ENCODE measurements at places on chromosomes 5 and 9. TPM values are rescaled to one million over a fixed set of nuclear protein-coding genes. Genes with fewer than 3 reads are reported as not detected.
A peak's percentile ranks its signal among the peaks of the same experiment; 100 is the strongest.

- H3K27me3 ChIP-seq, result peaks cover 82% of the 10 kb centered on the region
- no peak overlapping the region for H3K27ac ChIP-seq
- H3K4me3 ChIP-seq, result no peak overlapping the region
- DNase-seq, result no peak
Measured at GRCh38 chr5:37840053-37841034, 503 bp upstream of the GDNF start.

DNA sequence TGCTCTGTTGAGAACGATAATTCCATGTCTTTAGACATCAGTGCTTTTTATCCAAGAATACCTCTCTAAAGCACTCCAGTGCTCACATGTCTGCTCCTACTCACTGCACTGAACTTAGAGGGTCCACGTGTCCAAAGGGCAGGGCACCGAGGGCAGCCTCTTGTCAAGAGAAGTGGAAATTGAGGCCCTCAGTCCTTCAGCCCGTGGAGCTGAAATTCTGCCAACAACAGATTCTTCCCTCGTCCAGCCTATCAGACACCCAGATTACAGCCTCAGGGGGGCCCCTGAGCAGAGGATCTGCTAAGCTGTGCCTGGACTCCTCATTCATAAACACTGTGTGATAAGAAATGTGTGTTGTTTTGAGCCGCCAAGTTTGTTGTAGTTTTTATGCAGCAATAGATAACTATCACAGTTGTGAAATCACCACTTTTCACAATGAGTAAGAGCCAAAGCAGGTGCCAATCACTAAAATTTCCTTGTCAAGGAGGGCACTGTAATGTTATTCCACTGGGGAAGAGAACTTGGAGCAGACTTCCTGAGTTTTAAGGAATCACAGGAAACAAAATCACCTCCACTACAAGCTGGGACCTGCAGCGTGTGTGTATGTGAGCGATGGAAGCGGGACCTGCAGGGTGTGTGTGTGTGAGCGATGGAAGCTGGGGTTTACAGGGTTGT, 58.8 kb upstream of the IGFBPL1 start:
- no peak overlapping the region for H3K4me3 ChIP-seq
- H3K4me1 ChIP-seq, result no peaks in the 10 kb centered on the region
- no peaks in the 10 kb centered on the region for H3K36me3 ChIP-seq
- no peaks in the 10 kb centered on the region for H3K27me3 ChIP-seq

DNA sequence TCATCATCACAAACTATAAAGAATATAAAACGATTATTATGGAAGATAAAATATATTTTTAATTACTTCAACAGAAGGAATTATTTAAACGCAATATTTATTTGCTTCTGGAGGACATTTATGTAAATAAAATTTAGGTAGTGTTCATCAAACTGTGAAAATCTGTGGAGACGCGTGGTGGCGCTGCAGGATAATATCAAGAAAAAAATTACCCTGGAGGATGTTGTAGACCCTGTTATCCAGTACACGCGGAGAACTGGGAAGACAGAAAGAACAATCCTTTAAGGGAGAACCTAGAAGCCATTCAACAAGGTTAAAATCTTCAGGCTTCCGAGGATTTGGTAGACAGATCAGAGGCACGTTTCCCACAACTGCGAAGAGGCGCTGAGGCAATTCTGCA, at the start of gene PCDHB12:
Gene PCDHB12, plus strand, starts transcription at position 242 of the 400 bp plus-strand sequence. CDS start 189 bp downstream, outside the sequence.
- H3K27me3 ChIP-seq, result peaks cover 53% of the 10 kb centered on the region
- H3K36me3 ChIP-seq, result no peaks in the 10 kb centered on the region

DNA sequence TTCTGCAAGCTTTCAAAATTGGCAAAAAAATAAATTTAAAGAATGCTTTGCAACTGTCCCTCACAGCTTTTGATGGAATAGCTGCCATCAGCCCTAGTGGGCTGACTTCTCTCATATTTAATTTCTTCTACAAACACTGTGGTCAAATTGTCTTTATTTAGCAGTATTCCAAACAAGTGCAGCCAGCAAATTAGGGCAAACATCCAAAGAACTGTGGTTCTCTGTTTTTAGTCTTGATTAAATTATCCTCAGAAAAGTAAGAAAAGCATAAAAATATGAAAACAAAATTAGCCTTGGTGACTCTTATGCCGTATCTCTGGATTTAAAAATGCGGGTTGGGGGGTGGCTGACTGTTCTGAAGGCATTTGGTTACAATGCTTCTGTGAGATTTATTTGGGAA, 95.8 kb upstream of the RETREG1 start:
- no peaks in the 10 kb centered on the region for H3K4me1 ChIP-seq
- no peak overlapping the region for H3K4me3 ChIP-seq
- peaks cover 4% of the 10 kb centered on the region for H3K27me3 ChIP-seq
- no peak overlapping the region for H3K27ac ChIP-seq
- DNase-seq, result no peak
- no peaks in the 10 kb centered on the region for H3K36me3 ChIP-seq

DNA sequence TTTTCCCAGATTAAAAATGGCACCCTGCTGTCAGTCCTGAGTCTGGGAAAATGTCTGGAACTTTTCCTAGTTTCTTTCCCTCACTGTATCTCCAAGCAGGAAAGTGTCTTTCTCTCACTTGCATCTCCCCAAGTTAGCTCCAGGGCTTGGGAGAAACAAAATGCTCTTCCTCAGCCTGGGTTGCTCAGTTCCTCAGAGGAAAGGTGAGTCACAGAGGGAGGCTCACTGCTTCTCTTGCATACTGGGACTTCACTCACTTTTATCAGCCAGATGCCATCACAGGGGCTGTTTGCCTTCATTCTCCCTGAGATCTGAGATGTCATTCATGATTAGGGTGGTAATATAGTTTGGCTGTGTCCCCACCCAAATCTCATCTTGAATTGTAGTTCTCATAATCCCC, 519.9 kb downstream of the SEMA5A start:
- no peaks in the 10 kb centered on the region for H3K36me3 ChIP-seq
- DNase-seq, result no peak
- no peaks in the 10 kb centered on the region for H3K27me3 ChIP-seq
- H3K27ac ChIP-seq, result no peak overlapping the region

DNA sequence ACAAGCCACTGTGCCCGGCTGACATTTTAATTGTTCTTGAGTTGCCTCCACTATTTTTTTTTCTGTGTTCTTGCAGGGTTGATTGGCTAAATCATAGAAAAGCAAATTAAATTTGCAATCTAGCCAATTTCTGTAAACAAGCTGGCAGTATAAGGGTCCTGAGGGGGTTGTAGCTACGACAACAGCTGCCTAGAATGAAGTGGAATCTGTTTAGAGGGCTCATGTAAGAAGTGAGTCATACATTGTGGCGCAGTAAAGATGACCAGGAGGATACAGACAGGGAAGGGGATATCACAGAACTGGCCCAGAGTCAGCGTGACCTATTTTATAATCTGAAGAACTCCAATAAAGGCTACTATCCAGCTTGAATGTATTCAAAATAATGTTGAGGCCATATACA, 82.2 kb upstream of the TLE1 start:
- H3K27me3 ChIP-seq, result no peaks in the 10 kb centered on the region
- no peak overlapping the region for H3K27ac ChIP-seq

- H3K4me3 ChIP-seq, result no peak overlapping the region
- peaks cover 14% of the 10 kb centered on the region for H3K4me1 ChIP-seq
- no peaks in the 10 kb centered on the region for H3K27me3 ChIP-seq
- no peak for DNase-seq
- H3K27ac ChIP-seq, result no peak overlapping the region
Measured at GRCh38 chr5:172687940-172688339, 46.9 kb downstream of the NEURL1B start.

GRCh38 chr5:10539687-10539998, 24.2 kb upstream of the ANKRD33B start:
- no peak for DNase-seq
- no peak overlapping the region for H3K4me3 ChIP-seq
- H3K36me3 ChIP-seq, result no peaks in the 10 kb centered on the region
- H3K27ac ChIP-seq, result no peak overlapping the region

DNA sequence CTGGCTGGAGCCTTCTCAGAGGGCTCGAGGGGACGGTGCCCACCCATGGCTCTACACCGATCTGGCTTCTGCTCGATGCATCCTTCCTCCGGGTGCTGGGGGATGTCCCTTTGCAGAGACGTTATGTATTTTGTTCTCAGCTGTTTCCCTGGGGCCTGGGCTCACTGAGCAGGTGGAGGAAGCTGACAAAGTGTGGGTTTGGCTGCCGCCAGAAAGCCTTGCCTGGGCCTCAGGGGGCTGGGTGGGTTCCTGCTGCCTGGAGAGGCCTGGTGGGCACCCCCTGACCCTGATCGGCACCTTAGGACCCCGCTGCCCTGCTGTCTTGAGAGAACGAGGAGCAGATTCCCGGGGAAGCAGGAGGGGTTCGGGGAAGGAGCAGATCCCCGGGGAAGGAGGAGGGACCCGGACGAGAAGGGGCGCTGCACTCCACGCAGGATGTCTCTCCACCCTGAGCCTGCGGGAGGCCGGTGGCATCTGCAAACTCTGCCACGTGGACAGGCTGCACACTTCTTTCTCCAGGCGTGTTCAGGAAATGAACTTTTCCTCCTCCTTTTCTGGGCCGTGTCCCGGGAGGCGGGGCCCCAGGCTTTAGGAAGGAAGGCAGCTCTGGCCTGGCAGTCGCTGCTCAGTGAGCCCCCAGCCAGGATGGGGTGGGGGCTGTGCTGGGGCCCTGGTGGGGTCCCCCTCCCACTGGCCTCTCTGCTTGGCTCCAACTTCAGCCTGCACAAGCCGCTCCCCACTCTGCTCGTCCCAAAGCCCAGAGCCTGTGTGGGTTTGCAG, 148.9 kb downstream of the RXRA start:
- H3K27ac ChIP-seq, result peak overlapping the region; percentile 23
- no peaks in the 10 kb centered on the region for H3K36me3 ChIP-seq
- peak; percentile 46 for DNase-seq
- no peak overlapping the region for H3K4me3 ChIP-seq

- no peak overlapping the region for H3K27ac ChIP-seq
- H3K36me3 ChIP-seq, result no peaks in the 10 kb centered on the region
- peaks cover 10% of the 10 kb centered on the region for H3K4me1 ChIP-seq
- H3K27me3 ChIP-seq, result no peaks in the 10 kb centered on the region
- DNase-seq, result no peak
- H3K4me3 ChIP-seq, result no peak overlapping the region
Measured at GRCh38 chr9:33220681-33221567, 19.0 kb upstream of the SPINK4 start.

- H3K27me3 ChIP-seq, result no peaks in the 10 kb centered on the region
- no peak overlapping the region for H3K4me3 ChIP-seq
- peaks cover 12% of the 10 kb centered on the region for H3K4me1 ChIP-seq
- H3K36me3 ChIP-seq, result peaks cover 25% of the 10 kb centered on the region
Measured at GRCh38 chr5:126809916-126810315, 33.0 kb downstream of the LMNB1 start.

DNA sequence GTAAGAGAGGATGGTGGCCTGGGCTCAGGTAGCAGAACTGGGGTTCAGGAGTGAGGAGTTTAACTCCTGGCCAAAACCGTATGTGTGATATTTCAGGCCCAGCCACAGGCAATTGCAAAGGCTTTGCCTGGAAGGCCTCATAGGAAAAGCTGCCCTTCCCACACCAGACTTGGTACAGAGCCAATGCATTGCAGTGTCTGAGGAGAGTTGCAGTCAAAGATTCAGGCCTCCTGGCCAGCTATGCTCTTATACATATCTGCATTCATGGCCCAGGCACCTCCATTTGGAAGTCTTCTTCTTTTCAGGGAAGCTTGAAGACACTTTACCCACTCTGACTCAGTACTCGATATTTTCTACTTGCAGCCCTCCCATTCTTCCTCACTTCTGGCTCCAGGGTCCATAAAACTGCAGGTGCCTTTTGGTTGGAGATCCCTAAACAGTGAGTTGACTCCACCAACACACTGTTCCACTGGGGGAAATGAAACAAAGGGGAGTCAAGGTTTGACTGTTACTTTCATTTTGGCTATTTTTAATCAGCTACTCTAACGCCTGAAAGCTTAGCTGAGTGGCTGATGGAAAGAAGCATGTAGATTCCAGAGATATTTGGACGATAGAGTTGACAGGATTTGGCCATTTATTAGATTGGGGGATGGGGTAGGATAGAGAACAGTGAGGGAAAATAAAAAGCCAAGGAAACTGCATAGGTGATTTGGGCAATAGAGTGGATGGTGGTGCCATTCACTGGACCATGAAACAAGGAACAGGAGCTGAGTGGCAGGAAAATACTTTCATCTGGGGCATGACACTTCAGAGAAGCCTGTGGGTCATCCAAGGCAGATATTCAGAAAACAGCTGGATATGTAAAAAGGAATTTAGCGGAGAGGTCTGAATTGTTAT, 30.6 kb upstream of the IL33 start:
- H3K4me3 ChIP-seq, result no peak overlapping the region
- no peaks in the 10 kb centered on the region for H3K36me3 ChIP-seq
- no peak overlapping the region for H3K27ac ChIP-seq

DNA sequence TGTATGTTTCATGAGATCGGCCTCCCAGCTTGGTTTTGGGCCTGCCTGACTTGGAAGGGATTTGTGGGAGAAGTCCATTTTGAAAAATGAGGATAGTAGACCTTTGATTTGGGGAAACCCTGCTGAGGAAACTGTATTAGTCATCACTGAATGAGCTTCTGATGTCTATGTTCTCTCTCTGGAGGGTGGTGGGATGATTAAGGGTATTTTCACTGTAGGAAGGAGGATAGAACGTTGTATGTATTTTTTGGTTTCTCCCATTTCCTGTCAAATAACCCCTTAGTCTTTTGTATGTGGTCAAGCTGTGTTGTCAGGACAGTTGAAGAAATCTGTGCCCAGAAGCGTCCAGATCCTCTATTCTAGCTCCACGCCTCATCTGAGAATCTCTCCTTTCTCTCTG, 151.9 kb downstream of the INSYN2B start:
- no peaks in the 10 kb centered on the region for H3K36me3 ChIP-seq
- no peaks in the 10 kb centered on the region for H3K27me3 ChIP-seq
- H3K4me1 ChIP-seq, result no peaks in the 10 kb centered on the region
- H3K27ac ChIP-seq, result no peak overlapping the region
- H3K4me3 ChIP-seq, result no peak overlapping the region
- no peak for DNase-seq

DNA sequence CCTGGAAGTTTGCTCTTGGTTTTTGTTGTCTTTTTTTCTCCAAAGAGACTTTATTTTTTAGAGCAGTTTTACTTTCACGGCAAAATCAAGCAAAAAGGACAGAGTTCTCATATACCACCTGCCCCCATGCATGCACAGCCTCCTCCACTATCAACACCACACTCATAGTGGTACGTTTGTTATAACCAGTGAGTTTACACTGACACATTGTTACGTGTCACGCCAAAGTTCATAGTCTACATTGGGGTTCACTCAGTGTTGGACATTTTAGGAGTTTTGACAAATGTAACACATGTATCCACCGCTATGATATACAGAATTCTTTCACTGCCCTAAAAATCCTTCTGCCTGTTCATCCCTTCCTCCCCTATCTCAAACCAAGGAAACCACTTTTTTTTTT, 7.5 kb upstream of the ICE1 start:
- H3K36me3 ChIP-seq, result no peaks in the 10 kb centered on the region
- no peaks in the 10 kb centered on the region for H3K27me3 ChIP-seq
- H3K4me1 ChIP-seq, result no peaks in the 10 kb centered on the region
- no peak overlapping the region for H3K27ac ChIP-seq
- DNase-seq, result no peak
- H3K4me3 ChIP-seq, result no peak overlapping the region

KCNIP1 gene
- total RNA-seq, result not detected

BARHL1 gene
- total RNA-seq, result not detected

EDIL3 gene
- total RNA-seq, result not detected

ZFP37 gene
- 0.39 TPM for total RNA-seq

CATSPER3 gene
- total RNA-seq, result 0.56 TPM

All from CD4-positive, alpha-beta T cell (primary cell).